ENCODE measurements at places on chromosomes 3 and 15.
A peak's percentile ranks its signal among the peaks of the same experiment; 100 is the strongest.

GRCh38 chr3:153290268-153291015 lies 128.4 kb downstream of the RAP2B start:
- no peak for DNase-seq

- no peak for DNase-seq
Measured at GRCh38 chr3:177906578-177907229, 629.5 kb upstream of the KCNMB2 start.

GRCh38 chr3:106482451-106482850 lies 613.6 kb upstream of the CBLB start:
- no peak for DNase-seq

GRCh38 chr15:43518197-43518761 lies 871 bp downstream of the MAP1A start:
- no peak for DNase-seq

GRCh38 chr15:77543159-77543882 lies 89.4 kb downstream of the LINGO1 start:
- peak; percentile 80 for DNase-seq

- no peak for DNase-seq
Measured at GRCh38 chr3:120682095-120682681, at the start of gene HGD. TSS of gene HGD (minus strand) at chr3:120682239. CDS start at chr3:120682111, 128 bp downstream.

- DNase-seq: no peak
Measured at GRCh38 chr3:55604402-55604801, 117.3 kb upstream of the WNT5A start.

DNA sequence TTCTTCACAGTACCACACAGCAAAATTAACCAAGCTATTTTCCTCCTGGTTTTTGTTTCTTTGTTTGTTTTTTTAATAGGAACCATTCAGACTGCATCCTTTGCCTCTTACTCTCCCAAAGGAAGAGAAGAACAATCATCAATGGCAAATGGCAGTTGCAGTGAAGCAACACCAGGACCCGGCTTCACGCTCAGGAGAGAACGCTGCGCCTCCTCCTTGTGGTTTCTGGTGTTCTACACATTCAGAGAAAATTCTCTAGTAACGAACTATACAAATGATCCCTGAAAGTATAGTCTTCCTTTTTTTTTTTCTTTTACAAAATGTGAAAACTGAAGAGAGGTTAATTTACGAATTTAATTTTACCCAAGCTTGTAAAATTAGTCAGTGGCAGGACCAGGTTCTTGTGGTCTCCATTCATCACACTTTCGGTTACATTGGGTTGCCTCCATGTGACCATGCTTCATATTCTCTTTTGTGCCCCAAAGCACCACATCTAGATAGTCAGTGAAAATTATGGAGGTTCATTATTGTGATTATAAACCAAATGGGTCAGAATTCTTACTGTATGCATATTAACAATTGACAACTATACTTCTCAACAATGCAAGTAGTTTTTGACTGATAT lies 10.6 kb upstream of the MINDY2 start:
- no peak for DNase-seq

GRCh38 chr3:10366651-10367101 lies 45.8 kb upstream of the SEC13 start:
- DNase-seq: peak; percentile 80

DNA sequence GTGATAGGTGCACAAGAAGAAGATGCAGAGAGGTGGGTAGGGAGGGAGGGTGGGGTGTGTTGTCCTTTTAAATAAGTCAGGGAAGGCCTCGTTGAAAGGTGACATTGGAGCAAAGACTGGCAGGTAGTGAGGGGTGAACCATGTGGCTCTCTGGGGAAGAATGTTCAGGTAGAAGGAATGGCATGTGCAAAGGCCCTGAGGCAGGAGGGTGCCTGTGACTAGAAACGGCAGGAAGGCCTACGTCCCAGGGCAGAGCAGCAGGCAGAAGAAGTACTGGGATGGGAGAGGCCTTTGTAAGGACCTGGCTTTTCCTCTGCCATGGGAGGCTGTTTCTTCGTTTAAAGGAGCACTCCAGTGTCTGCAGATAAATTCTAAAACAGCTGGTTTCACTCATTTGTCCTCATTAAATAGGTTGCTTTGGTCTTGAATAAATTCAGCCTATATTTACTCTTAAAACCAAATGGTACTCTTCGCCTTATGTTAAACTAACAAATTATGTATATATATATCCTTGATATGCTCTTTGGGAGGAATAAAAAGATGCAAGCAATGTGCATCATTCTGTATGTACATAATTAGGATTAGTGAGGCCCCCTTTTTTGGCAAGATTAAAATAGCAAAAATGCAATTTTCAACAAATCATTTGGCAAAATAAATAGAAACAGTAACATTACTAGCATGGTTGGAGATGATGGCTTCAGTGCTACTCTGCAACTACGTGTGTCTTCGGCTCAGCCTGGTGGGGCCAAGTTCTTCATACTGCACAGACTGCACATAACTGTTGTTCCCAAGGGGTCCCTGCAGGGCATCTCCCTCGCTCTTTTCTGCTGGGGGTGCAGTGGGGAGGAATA lies 151.4 kb downstream of the KLF13 start:
- no peak for DNase-seq

GRCh38 chr3:114508976-114509375 lies 215.1 kb downstream of the TIGIT start:
- DNase-seq: no peak

GRCh38 chr3:52407779-52408178 lies 37.1 kb downstream of the SEMA3G start:
- no peak for DNase-seq

DNA sequence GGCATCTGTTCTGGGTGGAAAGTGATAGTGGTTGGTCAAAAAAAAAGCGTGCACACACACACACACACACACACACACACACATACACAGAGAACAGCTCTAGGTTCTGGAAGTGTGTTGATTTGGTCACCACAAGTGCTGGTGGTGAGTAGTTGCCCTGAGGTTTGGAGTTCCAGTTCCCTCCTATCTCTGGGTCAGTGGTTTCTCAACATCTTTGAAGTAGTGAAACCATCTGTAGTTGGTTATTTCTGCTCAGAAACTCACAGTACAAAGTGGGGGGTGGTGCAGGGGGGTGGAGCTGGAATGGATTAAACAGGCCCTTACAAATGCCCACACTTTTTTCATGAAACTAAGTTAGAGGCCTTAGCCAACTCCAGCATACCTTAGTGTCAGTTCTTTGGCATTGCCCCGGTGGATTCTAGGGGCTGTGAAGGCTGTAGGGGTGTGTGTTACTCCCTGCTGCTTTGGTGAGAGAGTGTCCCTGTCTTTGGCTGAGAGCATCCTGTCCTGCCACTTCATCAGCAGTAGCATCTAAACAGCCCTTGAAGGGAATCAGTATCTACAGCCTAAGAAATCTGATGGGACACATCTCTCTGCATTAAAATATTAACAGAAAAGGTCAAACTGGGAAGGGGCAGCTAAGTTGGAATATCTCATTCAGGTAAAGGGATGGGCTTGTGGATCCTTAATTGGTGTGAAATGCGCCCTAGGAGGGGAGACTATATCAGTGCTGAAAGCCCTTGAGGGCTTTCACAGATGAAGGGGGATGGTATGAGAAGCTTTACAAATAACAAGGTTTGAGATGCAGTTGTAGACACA lies 20.6 kb downstream of the SMAD3 start:
- DNase-seq: peak; percentile 86

DNA sequence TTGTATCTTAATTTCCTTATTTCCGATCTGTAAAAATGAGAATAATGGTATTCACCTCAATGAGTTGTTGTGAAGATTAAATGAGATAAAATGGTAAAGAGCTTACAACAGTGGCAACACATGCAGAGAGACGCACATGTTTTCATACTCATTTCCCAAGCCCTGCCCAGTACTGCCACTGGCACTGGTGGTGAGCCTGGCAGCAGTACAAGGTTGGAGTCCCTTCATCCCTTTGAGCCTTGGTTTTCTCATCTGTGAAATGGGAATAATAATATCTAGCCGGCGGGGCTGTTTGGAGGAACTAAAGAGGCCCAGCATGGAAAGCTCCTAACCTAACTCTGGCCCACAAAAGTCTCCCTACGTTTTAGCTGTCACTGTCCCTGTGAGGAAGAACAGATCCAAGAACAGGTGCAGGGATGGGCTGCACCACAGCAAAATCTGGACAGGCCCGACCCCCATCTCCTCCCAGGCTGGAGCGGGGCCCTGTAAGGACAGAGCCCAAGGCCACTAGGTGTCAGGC lies 866 bp upstream of the CD276 start:
- no peak for DNase-seq

GRCh38 chr15:35720019-35720418 lies 174.1 kb upstream of the DPH6 start:
- DNase-seq: no peak

DNA sequence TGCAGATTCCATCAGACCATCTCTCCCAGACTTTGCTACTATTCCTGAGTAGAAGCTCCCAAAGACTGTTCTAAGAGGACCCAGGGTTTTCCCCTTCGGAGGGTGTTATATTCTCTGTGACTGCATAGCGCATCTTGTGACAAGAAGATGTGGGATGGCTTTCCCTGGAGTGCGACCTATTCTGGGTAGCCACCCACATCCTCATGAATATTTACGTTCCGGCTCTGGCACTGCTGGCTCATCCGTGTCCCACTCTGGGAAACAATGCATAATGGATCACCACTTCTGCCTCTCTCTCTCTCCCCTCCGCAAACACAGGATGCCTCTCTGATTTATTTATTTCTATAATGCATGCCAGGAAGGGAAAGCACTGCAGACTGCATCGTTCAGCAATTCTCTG lies 166.1 kb downstream of the PYDC2 start:
- no peak for DNase-seq

All from activated CD4-positive, alpha-beta T cell treated with anti-CD3 and anti-CD28 coated beads, Interleukin-2, amount 50 U/mL, for 16 hours (primary cell).